ENCODE measurements at places on chromosomes 6 and 20.
A peak's percentile ranks its signal among the peaks of the same experiment; 100 is the strongest.

- no peak for DNase-seq
These were observed 113.6 kb upstream of the IFNGR1 start for GRCh38 chr6:137332637-137333280.

DNA sequence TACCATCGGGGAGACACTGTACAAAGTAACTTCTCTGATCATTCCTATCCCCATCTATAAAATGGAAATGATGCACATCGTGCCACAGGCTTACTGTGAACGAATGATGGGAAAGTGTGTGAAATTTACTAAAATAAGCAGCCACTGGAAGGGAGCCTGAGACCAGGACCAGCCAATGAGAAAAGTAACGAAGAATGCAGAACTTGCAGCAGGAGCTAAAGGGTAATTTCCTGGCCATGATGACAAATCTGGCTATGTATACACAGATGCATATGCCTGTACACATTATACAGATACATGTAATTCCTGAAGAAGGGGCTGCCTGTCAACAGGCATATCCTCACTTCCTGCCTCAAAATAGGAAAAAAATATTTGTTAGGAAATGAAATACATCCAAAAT is 47.4 kb downstream of the GMDS start:
- DNase-seq: no peak

- no peak for DNase-seq
These were observed 244.6 kb downstream of the FOXC1 start for GRCh38 chr6:1854296-1854695.

DNA sequence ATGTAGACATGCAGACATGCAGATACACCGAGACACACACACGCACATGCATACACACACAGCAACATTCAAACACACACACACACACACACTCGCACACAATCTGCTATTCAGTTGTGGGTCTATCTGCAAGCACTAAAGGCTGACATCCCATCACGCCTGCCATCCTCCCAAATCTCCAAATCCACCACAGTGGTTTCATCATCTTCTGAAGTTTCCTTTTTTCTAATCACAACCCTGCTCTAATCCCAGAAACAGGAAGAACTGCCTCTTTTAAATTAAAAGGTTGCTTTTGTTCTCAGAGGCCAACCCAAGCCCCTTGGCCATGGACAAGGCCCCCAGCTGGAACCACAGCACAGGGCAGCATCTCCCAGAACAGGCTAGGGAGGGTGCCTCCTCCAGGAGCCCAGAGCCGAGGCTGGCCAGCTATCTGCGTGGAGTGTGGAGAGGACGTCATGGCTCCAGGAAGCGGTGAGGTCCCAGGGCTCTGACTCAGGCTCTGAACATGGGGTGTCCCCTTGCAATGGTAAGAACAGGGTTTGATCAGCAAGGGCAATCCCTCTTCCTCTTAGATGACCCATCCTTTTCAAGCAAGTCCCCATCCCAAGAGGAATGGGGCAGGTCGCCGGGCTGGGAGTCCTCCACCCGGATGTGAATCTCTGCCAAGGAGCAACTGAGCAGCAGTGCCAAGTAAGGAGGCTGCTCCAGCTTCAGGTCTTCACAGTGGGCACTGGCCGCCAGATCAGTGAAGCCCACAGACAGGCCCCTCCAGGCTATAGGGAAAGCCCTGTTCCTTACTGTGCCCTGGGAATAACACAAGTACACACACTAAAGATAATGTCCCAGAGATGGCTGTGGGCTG is 14.7 kb downstream of the FOXF2 start:
- no peak for DNase-seq

GRCh38 chr6:26327450-26328264 is 37.3 kb upstream of the BTN3A2 start:
- peak; percentile 86 for DNase-seq

GRCh38 chr20:2763186-2763585 is 37.2 kb downstream of the CPXM1 start:
- DNase-seq: no peak

DNA sequence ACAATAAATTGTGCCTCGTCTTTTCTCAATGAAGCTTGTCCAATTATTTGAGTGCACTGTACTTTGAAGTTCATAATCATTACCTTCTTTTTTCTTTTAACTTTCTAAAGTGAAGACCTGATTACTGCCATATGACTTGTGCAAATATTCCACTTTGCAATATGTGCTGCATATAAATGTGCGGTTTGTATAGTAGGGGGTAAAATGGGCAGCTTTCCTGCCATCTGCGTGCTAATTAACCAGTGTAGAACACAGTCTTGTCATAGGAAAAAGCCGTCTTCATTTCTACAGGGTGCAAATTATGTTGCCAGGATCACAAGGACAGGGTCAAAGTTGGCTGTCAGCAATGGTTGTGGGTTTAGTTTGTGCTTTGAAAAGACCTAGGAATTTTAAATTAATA is 397.0 kb downstream of the NKAIN2 start:
- DNase-seq: no peak

GRCh38 chr6:170074907-170075306 is 216.0 kb downstream of the DLL1 start:
- DNase-seq: no peak

- DNase-seq: no peak
These were observed 52.8 kb downstream of the FKBP5 start for GRCh38 chr6:35635601-35636597.

GRCh38 chr6:126033696-126034095 is 47.4 kb downstream of the TRMT11 start:
- DNase-seq: peak; percentile 56

GRCh38 chr20:37902504-37903313 is at the start of gene VSTM2L:
VSTM2L (plus strand) TSS chr20:37903127; CDS start chr20:37903351, 224 bp downstream.
- no peak for DNase-seq

- DNase-seq: peak; percentile 43
These were observed 144.8 kb upstream of the FOXA2 start for GRCh38 chr20:22729180-22729579.

DNA sequence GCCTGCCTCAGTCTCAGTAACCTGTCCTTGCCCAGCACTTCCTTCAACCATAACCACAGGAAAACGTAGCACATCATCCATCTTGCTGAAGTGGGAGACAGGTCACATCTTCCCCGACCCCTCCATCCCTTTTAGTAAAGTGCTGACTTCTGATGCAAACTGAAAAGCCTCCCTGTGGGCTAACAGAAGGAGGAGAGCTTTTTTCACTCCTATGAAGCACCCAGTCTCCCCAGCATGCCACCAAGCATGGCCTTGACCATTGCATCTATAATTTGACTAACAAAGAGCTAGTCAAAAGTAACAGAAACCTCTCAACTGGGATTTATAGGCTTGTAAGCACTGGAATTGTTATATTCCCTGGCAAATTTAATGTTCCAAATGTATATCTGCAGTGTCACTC is 288.9 kb upstream of the IRAK1BP1 start:
- no peak for DNase-seq

DNA sequence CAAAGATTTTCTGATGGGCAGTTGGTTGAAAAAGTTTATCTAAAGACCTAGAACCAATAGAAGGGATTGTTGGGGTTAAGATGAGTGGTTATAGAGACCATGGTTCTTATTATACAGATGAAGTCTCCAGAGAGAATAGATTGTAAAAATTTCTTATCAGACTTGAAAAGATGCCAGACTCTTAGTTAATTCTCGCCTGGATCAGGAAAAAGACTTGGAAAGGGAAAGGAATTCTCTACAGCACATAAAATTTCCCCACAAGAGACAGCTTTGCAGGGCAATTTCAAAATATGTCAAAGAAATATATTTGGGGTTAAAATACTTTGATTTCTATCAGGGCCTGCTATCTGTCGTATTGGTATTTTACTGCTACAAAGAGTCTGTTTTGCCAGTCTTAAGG is 582.6 kb downstream of the UTRN start:
- no peak for DNase-seq

GRCh38 chr6:7196685-7197283 is 89.0 kb downstream of the RREB1 start:
- DNase-seq: no peak

DNA sequence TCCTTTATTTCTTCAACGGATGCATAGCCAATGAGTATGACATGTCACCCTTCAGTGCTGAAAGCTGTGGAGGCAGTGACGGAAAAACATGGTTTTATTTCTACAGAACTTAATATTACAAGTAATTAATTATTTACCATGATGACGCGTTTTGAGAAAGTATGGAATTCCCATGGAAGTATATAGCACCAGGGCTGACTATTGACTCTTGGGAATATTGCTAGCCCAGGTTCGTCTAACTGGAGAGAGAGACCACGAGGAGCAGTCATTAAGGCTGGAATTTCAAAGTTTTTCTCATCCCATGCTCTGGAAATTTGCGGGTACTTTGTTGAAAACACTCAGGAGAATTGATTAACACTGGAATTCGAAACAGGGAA is 155.2 kb upstream of the PRSS16 start:
- no peak for DNase-seq

DNA sequence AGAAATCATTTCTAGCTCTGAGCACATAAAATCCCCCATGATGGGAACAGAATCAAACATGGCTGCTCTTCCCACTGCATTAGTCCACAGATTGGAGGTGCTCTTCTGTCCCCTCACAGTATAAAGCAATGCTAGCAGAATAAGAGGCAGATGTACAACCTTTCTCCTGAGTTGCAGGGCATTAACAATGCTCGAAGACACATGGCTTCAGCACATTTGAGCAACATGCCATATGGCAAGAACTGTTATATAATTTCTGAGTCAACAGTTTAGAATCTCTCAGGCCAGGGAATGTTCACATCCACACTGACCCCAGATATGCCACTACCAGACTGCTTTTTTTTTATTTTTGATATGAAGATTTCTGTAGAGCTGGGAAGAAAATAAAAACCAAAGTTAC is 119.6 kb downstream of the KIF13A start:
- peak; percentile 77 for DNase-seq

GRCh38 chr6:43942011-43942442 is 172.0 kb downstream of the VEGFA start:
- no peak for DNase-seq

DNA sequence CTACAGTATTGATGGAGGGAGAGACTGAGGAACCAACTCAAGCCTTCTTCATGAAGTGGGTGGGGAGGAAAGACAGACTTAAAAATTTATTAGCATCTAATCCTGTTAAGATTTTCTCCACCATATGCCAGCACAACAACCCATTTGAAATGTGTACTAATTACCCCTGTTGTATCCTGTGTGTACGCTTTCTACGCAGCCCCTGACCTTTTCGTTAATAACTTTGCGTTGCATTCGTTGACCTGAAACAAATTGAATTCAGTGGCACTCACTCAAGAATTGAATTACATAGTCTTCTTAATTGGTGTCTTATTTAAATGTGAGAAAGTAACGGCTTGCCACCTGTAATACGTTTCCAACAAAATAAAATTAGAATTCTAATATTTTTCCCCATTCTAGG is 113.9 kb downstream of the LINC00237 start:
- no peak for DNase-seq

- DNase-seq: no peak
These were observed 15.9 kb downstream of the BCL2L1 start for GRCh38 chr20:31706607-31707257.

DNA sequence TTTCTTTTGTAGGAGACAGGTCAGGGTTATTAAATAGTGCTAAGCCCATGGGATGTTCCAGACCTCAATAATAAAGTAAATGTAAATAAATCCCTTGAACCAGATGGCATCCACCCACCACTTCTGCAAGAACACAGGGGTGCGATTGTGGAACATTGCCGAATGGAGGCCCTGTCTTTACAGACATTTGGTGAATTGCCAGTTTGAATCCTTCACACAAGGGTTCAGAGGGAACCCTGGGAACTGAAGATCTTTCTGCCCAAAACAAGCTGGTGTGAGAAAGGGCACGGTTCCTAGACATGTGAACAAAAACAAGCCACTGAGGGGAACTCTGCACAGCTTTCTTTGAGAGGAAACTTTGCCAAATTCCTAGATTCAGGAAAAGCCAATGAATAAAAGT is 30.2 kb upstream of the RNF8 start:
- no peak for DNase-seq

DNA sequence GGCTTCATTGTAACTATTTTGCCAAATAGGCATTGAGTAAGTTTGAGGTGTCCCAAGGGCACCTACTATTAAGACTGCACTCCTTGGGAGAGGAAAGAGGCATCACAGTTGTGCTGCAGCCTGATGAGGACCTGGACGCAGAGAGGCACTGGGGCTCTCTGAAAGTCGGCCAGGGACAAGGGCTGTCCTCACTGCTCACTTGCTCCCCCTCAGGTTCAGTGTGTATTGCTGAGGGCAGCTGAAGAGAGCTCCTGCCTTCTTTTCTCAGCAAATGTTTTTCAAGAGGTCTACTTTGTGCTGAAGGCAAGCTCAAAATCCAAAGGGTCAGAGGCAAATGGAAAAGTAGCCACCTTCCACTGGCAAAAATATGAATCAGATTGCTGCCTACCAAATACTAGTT is 331.8 kb downstream of the RIMS1 start:
- no peak for DNase-seq

GRCh38 chr20:288956-289692 is 1.4 kb downstream of the C20orf96 start:
- DNase-seq: no peak

GRCh38 chr6:75800133-75800532 is 51.1 kb downstream of the MYO6 start:
- DNase-seq: no peak

GRCh38 chr20:61683721-61684120 is 382.0 kb downstream of the TAF4 start:
- DNase-seq: no peak

- DNase-seq: no peak
These were observed 55.1 kb downstream of the ID4 start for GRCh38 chr6:19892260-19892659.

DNA sequence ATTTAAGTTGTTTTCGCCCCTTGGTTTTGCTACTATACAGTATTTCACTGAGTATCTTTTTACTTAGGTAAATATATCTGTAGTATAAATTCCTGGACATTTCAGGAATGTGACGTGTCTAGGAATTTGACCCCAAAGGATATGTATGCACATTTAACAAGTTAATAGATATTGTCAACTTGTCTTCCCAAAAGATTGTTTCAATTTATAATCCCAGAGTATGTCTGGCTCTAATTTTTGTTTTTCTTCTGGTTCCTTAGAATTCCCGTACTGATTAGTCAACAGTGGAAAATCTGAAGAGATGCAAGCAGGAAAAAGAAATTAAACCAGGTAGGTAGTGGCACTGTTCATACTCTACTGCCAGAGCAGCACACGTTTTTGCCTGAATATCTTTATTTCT is 7.2 kb downstream of the PKIG start:
- DNase-seq: no peak

- DNase-seq: peak; percentile 31
These were observed 38.5 kb downstream of the DLGAP4 start for GRCh38 chr20:36344517-36345132.

Measured in HS-27A (cell line).